ENCODE measurements at places on chromosomes 13 and 19. TPM values are rescaled to one million over a fixed set of nuclear protein-coding genes. Genes with fewer than 3 reads are reported as not detected.

- no peak overlapping the region for H3K27ac ChIP-seq
- no peak overlapping the region for H3K4me3 ChIP-seq
- H3K27me3 ChIP-seq, result no peaks in the 10 kb centered on the region
- H3K36me3 ChIP-seq, result no peaks in the 10 kb centered on the region
- DNase-seq, result no peak
Observed at GRCh38 chr13:76020421-76020955, 384.4 kb downstream of the LMO7 start.

GRCh38 chr13:95713651-95714050, 36.7 kb downstream of the DNAJC3 start:
- H3K4me1 ChIP-seq, result no peaks in the 10 kb centered on the region
- H3K36me3 ChIP-seq, result peaks cover 23% of the 10 kb centered on the region
- no peak for DNase-seq
- no peak overlapping the region for H3K27ac ChIP-seq
- H3K27me3 ChIP-seq, result no peaks in the 10 kb centered on the region

GRCh38 chr13:51579676-51580075, 4.6 kb upstream of the WDFY2 start:
- no peak overlapping the region for H3K27ac ChIP-seq
- DNase-seq, result no peak
- no peaks in the 10 kb centered on the region for H3K36me3 ChIP-seq
- H3K4me3 ChIP-seq, result no peak overlapping the region
- H3K4me1 ChIP-seq, result 0 out of 2 replicates have a peak, but pooled peaks cover 2% of the 10 kb centered on the region

Gene MRPS12
- total RNA-seq, result 82.4 TPM

- H3K27ac ChIP-seq, result no peak overlapping the region
- H3K36me3 ChIP-seq, result no peaks in the 10 kb centered on the region
- no peak overlapping the region for H3K4me3 ChIP-seq
Observed at GRCh38 chr19:5423567-5424125, 31.6 kb upstream of the ZNRF4 start.

GRCh38 chr13:43489233-43489632, 297.5 kb downstream of the ENOX1 start:
- H3K27me3 ChIP-seq, result no peaks in the 10 kb centered on the region
- DNase-seq, result no peak
- H3K36me3 ChIP-seq, result no peaks in the 10 kb centered on the region
- no peak overlapping the region for H3K4me3 ChIP-seq
- H3K4me1 ChIP-seq, result no peaks in the 10 kb centered on the region

DNA sequence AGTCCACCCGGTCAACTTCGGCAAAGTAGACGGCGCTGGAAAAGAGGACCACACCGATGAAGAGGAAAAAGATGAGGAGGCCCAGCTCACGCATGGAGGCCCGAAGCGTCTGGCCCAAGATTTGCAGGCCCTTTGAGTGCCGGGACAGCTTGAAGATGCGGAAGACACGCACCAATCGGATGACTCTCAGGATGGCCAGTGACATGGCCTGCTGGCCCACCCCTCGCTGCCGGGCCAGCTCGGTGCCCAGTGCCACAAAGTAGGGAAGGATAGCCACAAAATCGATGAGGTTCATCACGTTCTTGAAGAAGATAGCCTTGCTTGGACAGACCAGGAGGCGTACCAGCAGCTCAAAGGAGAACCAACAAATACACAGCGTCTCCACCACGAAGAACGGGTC, 2.1 kb downstream of the KCNA7 start:
- peaks cover 2% of the 10 kb centered on the region for H3K4me1 ChIP-seq
- peaks cover 49% of the 10 kb centered on the region for H3K27me3 ChIP-seq
- H3K4me3 ChIP-seq, result peak overlapping the region; percentile 18
- peaks cover 3% of the 10 kb centered on the region for H3K36me3 ChIP-seq
- DNase-seq, result no peak

Data from H9 (cell line).